Stimulated activated naive CD8-positive, alpha-beta T cell treated with anti-CD3 and anti-CD28 coated beads, Interleukin-15, amount 100 ng/mL, for 72 hours (primary cell): ENCODE measurements at places on chromosomes 2 and 18.

- no peak for DNase-seq
Observed at GRCh38 chr2:17171446-17172049, 346.7 kb downstream of the RAD51AP2 start.

- no peak for DNase-seq
Observed at GRCh38 chr18:36372903-36373311, 75.4 kb downstream of the FHOD3 start.

GRCh38 chr2:4628998-4629501, 925.7 kb downstream of the DCDC2C start:
- no peak for DNase-seq

GRCh38 chr2:238220892-238221521, 17.5 kb upstream of the ILKAP start:
- DNase-seq = no peak

GRCh38 chr18:12597760-12598159, 60.1 kb downstream of the SPIRE1 start:
- no peak for DNase-seq

GRCh38 chr2:96342085-96342484, 6.5 kb downstream of the NCAPH start:
- DNase-seq = no peak

DNA sequence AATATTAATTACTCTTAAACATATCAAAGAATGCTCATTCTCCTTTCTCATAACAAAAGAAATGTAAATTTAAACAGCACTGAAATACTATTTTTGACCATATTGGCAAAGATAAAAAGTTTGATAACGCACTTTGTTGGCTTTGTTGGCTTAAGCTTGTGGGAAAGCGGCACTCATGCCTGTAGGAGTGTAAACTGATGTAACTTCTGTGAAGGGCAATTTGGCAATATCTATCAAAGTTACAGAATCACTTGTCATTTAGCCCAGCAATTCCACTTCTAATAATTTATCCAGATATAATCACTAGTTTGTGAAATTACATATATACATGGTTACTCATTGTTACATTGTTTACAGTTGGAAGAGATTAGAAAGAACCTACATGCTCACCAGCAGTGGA, 311.8 kb upstream of the STON1 start:
- no peak for DNase-seq

GRCh38 chr2:238428866-238429265, 2.1 kb downstream of the ASB1 start:
- no peak for DNase-seq

GRCh38 chr2:26521054-26521912, 43.4 kb upstream of the OTOF start:
- no peak for DNase-seq

DNA sequence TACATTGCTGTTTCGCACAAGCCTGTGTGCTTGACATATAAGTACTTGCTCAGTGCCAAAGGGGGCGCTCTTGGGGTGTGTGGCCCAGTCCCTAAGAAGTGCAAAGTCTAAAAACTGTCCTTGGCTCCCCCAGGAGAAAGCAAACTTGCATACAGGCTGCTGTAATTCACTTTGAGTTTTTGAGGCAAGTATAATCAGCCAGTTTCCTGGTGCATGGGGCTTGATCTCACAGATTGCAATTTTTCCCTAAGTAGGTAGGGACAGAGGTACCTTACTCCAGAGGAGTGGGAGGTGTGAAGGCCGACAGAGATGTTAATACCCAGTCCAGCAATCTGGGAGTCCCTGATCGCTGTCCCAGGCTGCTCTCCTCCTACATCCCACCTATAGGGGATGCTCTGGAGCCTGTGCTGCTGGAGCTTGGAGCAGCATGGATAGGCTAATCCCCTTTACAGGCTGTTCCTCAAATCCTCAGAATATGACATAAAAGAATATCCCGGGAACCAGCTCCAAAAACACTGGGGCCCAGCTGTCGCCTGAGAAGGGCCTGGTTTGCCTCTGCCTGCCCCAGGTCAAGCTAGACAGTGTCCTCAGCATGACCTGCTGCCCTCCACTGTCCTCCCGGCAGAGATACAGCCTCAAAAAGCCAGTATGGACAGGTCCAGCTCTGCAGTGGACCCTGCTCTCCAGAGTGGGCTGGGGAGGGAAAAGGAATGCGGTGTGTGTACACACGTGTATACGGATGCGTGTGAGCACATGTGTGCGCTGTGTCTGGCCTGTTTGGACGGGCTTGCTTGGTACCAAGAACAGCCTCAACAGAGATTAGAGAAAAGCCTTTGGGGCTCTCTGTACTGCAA, 136.5 kb upstream of the HAAO start:
- DNase-seq = no peak

DNA sequence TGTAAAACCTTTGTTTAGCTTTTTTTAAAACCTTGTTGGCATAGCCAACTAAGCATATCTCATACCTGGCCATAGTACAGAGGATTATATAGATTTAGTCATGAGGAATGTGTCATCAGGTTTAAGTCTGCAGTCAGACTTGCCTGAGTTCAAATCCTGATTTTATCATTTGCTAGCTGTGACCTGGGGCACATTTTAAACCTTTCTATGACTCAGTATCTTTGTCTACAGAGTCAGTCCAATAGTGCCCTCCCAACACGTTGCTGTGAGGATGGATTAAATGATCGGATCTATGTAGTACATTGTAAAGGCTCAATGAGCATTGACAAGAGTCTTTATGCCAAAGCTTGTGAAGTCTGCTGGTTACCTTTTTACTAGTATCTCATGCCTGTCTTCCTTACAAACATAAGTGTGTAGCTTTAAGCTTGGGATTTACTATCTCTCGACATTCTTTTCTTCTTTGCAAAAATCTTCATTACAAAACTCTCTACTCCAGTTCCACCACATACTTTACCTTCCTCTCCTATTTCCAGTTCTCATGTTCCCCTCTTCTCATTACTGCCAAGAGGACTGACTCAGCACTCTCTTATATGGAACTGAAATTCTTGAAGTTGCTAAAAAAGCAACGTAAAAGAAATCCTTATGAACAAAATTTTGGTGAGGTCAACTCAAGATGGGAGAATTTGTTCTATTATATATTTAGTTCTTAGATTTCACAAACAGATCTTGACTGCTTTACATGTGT, 68.1 kb upstream of the RBMS1 start:
- no peak for DNase-seq

DNA sequence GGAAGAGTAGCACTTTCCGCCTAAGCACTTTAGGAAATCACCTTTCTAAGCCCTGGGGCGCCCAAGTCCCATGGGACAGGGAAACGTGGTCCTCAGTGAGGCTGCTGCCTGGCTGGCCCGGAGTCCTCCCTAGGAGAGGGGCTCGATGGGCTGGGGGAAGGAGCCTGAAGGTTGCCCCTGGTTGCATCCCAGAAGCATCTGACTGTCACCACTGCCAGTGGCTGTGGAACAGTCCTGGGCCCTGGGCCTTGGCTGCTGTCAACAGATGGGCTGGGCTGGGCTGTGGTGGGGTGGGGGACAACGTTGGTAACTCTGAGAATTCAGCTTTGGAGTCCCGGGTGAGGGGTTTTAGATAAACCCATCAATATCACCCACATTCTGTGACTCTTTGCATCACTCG, 22.5 kb downstream of the ASB1 start:
- no peak for DNase-seq

- DNase-seq = no peak
Observed at GRCh38 chr2:118913803-118914645, 28.0 kb upstream of the MARCO start.

- DNase-seq = no peak
Observed at GRCh38 chr2:96878796-96879544, 9.1 kb upstream of the SEMA4C start.

GRCh38 chr2:17115042-17115441, 403.2 kb downstream of the RAD51AP2 start:
- no peak for DNase-seq

DNA sequence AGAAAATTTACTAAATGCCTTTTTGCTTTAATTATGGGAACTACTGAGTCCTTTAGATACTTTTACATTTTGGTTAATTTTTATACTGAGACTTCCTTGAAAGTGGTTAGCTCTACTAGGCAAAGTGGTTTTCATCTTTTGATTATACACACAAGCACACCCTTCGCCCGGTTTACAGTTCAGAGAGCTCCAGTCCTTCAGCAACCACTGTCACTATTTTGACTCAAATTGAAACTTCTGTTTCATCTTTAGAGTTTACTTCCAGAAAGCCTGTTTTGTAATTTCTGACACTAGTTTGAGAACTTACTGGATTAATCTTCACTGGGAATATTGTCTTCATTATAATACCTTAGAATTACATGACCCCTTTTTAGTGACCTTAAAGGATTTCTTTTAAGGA, 140.3 kb upstream of the FOSL2 start:
- DNase-seq = peak; percentile 64

GRCh38 chr2:179886-180285, 83.9 kb downstream of the SH3YL1 start:
- no peak for DNase-seq

DNA sequence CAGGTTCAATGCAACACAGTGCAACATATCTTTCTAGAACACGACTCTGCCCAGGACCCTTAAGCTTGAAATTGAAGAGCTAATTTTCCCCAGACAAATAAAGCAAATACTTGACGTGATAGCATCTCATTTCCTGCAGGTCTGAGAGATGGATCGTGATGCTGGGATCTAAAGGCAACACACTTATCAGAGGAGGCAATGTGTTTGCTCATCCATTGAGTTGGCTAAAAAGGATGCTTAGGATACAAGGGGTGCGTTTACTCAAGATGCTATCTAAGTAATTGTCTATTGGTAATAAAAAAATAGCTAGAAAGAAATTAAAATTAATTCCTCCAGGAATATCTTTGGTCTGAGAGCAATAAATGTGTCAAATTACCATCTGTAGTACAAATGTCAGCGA, 129.0 kb downstream of the SOCS6 start:
- no peak for DNase-seq

GRCh38 chr2:58131191-58132011, 84.8 kb downstream of the VRK2 start:
- no peak for DNase-seq

DNA sequence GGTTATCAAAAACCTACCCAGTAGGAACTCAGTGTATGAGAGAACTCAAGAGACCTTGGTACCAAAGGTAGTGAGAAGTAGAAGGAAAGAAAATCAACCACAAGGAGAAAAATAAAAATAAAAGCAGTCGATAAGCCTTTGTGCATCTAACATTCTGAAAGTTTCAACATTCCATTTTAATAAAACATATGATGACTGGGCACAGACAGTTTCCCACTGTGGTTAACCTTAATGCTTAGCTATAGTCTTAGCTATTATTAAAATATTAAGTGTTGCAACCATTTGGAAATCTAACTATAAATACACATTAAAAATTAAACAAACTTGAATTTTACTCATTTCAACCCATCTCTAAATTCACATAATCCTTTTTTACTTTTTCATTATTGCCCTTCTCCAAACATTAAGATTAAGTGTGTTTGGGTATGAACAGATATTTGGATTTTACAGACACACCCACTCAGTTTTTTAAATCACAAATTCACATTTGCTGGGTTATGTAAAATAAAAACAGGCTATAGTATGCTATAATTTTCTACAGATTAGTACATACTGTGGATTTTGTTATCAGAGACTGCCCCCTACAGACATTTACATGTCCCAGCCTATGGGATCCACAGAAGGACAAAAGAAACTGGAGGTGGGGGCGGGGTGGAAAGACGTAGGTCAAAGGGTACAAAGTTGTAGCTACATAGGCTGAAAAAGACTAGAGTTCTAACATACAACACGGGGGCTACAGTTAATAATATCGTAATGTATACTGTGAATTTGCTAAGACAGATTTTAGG, 32.8 kb downstream of the SRBD1 start:
- no peak for DNase-seq

GRCh38 chr18:64322189-64322588, 173.3 kb upstream of the LINC00305 start:
- DNase-seq = no peak

DNA sequence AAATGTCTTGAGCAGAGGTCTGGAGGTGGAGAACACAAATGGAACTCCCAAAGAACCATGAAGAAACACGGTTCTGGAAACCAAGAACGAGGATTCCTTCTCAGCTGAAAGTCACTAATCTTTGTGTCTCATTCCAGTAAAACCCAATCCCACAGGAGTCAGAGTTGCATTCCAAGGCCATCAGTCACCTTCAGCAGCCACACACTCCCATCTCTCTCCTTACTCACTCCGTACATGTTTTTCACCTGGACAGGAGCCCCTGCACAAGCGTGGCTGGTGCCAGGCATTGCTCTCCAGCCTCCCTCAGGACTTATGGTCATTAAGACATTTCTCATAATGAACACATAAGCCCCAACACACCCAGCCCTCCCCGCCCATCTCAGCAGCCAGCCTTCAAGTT, 175.4 kb upstream of the SIX2 start:
- DNase-seq = no peak

GRCh38 chr18:9735238-9735637, 27.1 kb downstream of the RAB31 start:
- DNase-seq = peak; percentile 23

DNA sequence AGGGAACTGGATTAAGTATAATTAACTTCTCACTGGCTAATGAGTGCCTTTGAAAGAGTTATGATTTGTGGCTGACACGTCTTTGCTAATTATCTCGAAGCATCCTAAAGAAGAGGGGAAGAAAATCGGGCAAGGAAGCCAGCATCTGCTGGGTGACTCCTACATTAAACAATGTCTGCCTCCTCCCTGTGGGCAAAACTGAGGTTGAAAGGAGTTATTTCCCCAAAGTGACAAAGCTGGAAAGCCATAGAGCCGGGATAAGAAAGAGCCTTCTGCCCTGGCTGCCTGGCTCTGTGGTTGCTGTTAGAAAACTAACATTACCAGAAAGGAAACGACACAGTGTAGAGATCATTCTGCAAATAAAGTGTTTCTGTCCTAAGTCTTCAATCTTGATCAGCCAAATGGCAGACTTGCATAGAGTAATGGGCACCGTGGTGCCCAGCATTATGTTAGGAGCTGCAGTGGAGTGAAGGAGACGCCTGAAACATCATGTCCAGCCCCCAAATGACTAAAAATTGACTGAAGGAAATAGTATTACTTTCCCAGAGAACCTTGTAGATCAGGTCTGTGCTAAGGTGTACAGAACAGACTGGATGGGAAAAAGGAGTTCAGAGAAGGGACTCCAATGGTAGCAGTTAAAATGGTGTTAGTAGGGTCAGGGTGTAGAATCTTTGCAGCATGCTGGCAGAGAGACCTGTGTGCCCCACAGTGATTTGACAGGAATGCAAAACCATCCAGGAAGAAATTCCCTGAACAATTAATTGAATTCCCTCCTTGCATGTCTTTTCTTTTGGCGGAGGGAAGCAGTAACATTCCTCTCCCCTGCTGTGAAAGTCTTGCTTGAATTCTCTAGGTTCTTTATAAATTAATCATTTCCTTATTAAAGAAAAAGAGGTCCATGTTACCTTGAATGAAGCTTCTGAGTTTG, 44.4 kb downstream of the ALPK2 start:
- no peak for DNase-seq

GRCh38 chr2:20539133-20539719, 92.4 kb downstream of the RHOB start:
- no peak for DNase-seq

- no peak for DNase-seq
Observed at GRCh38 chr2:225040856-225041206, 1.4 kb downstream of the DOCK10 start.

- no peak for DNase-seq
Observed at GRCh38 chr2:176482107-176482506, 212.9 kb downstream of the MTX2 start.
